ENCODE measurements at places on chromosomes 2 and 18.

GRCh38 chr2:227865291-227865690, 6.1 kb upstream of the DAW1 start:
- DNase-seq, result no peak

- DNase-seq, result no peak
Measured at GRCh38 chr18:74530584-74530862, 3.8 kb upstream of the CNDP1 start.

GRCh38 chr2:6626401-6627012, 239.2 kb downstream of the CMPK2 start:
- DNase-seq, result no peak

GRCh38 chr2:120209427-120210269, 13.6 kb downstream of the TMEM185B start:
- DNase-seq, result no peak

- peak; percentile 46 for DNase-seq
Measured at GRCh38 chr2:238286551-238286950, 1.9 kb downstream of the PER2 start.

GRCh38 chr2:191740016-191740419, 62.1 kb downstream of the NABP1 start:
- DNase-seq, result no peak

DNA sequence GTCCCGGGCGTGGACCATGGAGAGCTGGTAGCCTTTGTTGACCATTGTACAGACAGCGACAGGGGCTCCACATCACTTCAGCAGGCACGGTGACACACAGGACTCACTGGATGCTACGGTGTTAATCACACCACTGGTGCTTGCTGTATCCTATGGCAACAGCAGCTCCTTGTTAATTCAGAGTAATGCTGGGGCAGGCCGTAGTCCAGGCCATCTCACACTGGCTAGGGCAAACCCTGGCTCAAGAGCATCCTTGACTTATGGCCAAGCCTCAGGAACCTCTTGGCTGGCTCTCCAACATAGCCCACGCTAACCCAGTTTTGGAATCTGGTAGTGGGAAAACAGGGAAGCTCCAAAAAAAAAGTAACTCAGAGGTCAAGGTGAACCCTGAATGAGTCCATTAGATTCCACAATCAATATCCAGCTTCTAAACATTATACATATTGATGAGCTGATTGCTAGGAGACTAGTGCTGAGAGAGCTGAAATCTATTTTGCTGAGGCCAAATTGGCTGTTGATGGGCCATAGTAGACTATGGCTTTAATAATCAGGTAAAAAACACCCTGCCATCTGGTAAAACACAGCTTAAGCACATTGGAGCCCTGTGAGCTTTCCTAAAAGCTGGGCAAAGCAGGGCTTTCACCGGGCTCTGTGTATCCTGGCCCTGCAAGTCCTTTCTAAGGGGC, 253.6 kb downstream of the PRKCE start:
- DNase-seq, result no peak

- DNase-seq, result no peak
Measured at GRCh38 chr2:61689568-61689967, 151.4 kb upstream of the XPO1 start.

All from GF-D8 (cell line).